ENCODE measurements at places on chromosomes 6 and 20.
A peak's percentile ranks its signal among the peaks of the same experiment; 100 is the strongest.

DNA sequence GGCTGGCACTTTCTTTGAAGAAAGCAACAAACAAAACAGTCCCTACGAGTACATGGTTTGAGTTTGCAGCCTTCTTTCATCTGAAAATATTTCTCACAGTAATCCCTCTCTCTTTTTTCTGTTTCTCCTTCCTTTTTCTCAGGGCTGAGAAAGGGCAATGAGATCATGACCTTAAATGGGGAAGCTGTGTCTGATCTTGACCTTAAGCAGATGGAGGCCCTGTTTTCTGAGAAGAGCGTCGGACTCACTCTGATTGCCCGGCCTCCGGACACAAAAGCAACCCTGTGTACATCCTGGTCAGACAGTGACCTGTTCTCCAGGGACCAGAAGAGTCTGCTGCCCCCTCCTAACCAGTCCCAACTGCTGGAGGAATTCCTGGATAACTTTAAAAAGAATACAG, 80.7 kb upstream of the CLDN20 start:
- no peak for DNase-seq

GRCh38 chr6:79717989-79718388, 86.9 kb downstream of the SH3BGRL2 start:
- DNase-seq = no peak

DNA sequence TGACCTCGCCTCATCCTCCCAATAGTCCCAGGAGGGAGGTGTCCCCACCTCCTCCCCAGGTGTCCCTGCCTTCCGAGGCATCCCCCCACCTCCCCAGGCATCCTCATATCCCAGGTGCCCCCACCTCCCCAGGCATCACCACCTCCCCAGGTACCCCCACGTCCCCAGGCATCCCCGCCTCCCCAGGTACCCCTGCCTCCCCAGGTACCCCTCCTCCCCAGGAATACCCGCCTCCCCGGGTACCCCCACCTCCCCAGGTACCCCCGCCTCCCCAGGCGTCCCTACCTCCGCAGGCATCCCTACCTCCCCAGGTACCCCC, 198.9 kb downstream of the SYNDIG1 start:
- no peak for DNase-seq

- DNase-seq = no peak
Measured at GRCh38 chr6:15622045-15622740, 40.6 kb downstream of the DTNBP1 start.

DNA sequence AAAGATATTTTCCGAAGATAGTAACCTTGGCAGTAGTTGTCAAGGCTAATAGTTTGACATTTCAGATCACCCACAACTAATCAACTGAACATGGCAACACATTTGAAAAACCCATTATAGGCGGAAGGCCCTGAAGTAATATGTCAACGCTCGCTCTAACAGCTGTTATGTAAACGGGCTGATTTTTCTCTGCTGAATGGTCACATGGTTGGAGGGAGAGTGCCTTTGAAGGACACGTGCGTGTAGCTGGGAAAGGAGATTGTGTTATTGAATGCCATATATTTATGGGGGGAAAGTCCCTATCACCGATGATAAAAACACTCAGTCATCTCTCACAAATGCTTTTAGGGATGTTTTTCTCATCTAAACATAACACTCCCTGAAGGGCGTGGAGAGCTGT, 160.0 kb upstream of the RALGAPA2 start:
- no peak for DNase-seq

- DNase-seq = no peak
Measured at GRCh38 chr6:159941286-159942113, 27.4 kb upstream of the IGF2R start.

- peak; percentile 47 for DNase-seq
Measured at GRCh38 chr6:170087941-170088581, 202.8 kb downstream of the DLL1 start.

GRCh38 chr20:21031666-21032065, 74.5 kb downstream of the LINC00237 start:
- no peak for DNase-seq

GRCh38 chr20:25605148-25605547, 18.7 kb downstream of the NANP start:
- DNase-seq = no peak

- no peak for DNase-seq
Measured at GRCh38 chr20:57210054-57210910, 56.2 kb downstream of the BMP7 start.

GRCh38 chr6:53731866-53732636, 62.8 kb upstream of the LRRC1 start:
- no peak for DNase-seq

GRCh38 chr6:122717350-122717749, 62.2 kb upstream of the FABP7 start:
- DNase-seq = no peak

- DNase-seq = no peak
Measured at GRCh38 chr6:157263881-157264397, 59.4 kb downstream of the TMEM242 start.

DNA sequence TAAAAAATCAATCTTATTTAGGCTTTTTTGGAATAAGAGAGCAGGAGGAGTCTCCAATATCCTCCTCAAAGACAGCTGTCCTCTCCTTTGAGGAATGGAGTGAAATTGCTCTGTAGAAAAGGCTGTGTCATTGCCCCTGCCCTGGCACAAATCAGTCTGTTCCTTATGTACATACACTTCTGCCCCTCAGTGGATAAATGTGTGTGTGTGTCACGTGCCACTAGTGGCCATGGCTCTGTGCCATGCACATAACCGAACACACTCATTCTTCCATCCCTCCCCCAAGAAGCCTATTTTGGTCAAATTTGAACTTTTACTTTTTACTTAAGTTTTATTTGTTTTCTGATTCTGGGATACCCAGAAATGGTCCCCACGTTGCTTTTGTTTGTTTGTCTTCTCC, 49.2 kb downstream of the ANKS1A start:
- no peak for DNase-seq

DNA sequence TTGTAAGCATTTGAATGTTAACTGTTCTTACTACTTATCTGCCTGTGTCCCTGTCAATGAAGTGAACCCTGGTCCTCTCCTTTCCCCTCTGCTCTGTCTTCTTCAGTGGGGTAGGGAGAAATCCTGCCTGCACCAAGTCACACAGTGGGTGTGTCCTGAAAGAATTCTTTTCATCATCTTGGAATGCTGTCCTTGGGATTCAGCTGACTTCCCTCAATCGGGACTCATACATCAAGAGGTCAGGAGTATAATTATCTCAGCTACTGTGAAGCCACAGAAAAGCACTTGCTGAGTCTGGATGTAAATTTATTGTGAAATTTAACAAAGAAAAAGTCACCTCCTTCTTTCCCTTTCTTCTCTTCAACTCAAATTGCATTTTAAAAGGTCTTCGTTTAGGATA, 328.5 kb downstream of the SOX4 start:
- DNase-seq = no peak

DNA sequence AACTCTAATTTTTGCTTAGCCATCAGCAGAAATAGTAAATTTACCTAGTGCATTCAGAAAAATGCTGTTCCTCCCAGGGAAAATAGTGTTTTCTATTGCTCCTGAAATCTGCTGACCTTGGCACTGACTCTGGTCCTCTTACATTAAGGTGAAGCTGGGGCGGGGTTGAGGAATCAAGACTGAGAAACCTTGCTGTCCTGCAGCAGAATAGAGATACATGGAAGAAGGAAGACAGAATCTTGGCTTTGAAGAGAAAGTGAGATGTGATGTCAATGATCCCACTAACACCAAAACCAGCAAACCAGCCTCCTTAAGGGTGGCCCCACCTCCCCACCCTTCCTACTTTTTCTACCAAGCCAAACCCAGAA, 840 bp upstream of the LY86 start:
- no peak for DNase-seq

DNA sequence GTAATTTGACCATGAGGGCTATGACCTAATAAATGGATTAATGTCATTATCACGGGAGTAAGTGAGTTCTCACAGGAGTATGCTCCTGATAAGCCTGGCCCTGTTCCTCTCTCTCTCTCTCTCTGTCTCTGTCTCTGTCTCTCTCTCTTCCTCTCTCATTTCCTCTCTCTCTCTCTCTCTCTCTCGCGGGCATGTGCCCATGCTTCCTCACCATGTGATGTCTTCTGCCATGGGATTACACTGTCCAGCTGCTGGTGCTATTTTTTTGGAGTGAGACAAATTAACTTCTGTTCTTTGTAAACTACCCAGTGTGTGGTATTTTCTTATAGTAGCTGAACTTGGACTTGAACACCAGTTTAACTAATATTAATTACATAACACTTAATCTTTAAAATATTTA, 374.3 kb upstream of the GJE1 start:
- no peak for DNase-seq

- no peak for DNase-seq
Measured at GRCh38 chr6:158439255-158439654, 120.6 kb upstream of the TMEM181 start.

GRCh38 chr6:138526822-138527235, 27.5 kb upstream of the NHSL1 start:
- DNase-seq = no peak

- DNase-seq = no peak
Measured at GRCh38 chr6:3340358-3340802, 81.6 kb downstream of the PSMG4 start.

DNA sequence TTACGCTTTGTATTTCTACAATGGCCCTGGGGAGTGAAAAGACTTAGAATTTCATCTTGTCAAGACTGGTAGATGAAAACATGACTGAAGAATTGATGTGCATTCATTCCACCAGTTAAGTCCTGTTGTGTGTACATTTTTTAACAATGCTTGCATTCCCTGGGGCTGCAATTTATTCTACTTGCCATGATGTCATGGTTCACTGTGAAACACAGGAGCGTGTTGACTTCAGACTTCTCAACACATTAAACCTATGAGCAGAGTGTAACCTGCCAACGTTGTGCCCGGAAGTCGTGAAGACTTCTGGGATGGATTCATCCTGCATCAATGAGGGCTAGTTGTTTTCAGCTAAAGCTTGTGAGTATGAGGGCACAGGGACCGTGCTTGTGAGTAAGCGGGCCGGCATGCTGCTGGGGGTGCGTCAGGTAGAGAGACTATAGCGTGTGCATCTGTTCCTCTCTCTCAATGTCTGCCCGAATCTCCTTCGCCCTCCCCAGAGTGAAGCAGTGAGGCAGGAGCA, 26.3 kb upstream of the RIMS4 start:
- DNase-seq = no peak

DNA sequence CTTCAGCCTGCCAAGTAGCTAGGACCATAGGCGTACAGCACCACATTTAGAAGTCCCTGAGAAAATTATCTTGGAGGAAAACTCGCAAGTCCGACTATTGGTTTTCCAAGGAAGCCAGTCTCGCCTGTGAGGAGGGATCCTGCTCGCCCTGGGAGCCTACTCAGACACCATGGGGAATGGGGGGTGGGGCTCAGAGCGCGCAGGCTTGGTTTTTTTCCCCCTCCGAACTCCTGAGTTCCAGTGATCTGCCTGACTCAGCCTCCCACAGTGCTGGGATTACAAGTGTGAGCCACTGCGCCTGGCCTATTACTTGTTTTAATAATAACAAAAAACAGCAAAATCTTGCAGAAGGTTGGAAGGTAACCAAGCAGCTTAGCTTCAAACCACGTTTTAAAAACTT, 153.7 kb downstream of the OR2B2 start:
- DNase-seq = no peak

GRCh38 chr6:167528239-167528638, 203.4 kb downstream of the TTLL2 start:
- DNase-seq = no peak

- DNase-seq = no peak
Measured at GRCh38 chr6:15615802-15616201, 47.0 kb downstream of the DTNBP1 start.
